ENCODE measurements at places on chromosomes 2 and 18. TPM values are rescaled to one million over a fixed set of nuclear protein-coding genes. Genes with fewer than 3 reads are reported as not detected.

- peak; percentile 75 for DNase-seq
Observed at GRCh38 chr2:74835831-74836674, 2.1 kb downstream of the HK2 start.

DNA sequence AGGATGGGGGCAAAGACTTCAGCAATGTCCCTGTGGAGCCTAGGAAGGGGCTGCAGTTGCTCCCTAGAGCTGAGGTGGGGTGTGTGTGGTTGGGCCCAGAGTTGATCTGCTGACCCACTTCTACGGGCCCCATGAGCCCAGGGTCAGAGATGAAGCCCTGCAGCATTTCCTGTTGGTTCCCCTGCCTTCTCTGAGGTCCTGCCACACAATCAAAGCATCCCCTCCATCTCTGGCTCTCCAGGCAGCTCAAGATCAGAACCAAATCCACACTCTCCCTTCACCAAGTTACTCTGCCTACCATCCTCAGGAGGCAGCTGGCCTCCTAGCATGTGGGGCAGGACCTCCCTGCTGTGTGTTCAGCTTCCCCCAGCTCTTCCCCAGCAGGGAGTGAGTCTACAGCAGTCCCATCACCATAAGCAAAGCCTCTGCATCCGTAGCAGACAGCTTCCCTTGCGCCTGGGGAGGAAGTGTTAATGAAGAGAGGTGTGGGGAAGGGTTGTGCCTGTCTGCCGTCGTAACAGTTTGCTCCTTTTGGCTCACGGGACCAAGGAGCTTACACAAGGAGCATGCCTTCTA, 26.9 kb downstream of the TMEM247 start:
- DNase-seq = no peak

GRCh38 chr18:36328385-36328858, 30.9 kb downstream of the FHOD3 start:
- no peak for DNase-seq

- DNase-seq = no peak
Observed at GRCh38 chr2:7116511-7116910, 199.3 kb downstream of the RNF144A start.

- no peak for DNase-seq
Observed at GRCh38 chr2:41576423-41576822, 471.4 kb upstream of the PKDCC start.

HOXD13 gene
- total RNA-seq = not detected

GRB14 gene
- 3.4 TPM for total RNA-seq

INHBB gene
- not detected for total RNA-seq

CLEC4F gene
- total RNA-seq = not detected

COLEC11 gene
- not detected for total RNA-seq

RSAD2 gene
- not detected for total RNA-seq

FTCDNL1 gene
- total RNA-seq = 2.7 TPM

PROC gene
- total RNA-seq = 0.25 TPM

PID1 gene
- 0.90 TPM for total RNA-seq

Data from neural progenitor cell (in vitro differentiated cells).